Central memory CD4-positive, alpha-beta T cell (primary cell): ENCODE measurements at places on chromosomes 7 and 10.

DNA sequence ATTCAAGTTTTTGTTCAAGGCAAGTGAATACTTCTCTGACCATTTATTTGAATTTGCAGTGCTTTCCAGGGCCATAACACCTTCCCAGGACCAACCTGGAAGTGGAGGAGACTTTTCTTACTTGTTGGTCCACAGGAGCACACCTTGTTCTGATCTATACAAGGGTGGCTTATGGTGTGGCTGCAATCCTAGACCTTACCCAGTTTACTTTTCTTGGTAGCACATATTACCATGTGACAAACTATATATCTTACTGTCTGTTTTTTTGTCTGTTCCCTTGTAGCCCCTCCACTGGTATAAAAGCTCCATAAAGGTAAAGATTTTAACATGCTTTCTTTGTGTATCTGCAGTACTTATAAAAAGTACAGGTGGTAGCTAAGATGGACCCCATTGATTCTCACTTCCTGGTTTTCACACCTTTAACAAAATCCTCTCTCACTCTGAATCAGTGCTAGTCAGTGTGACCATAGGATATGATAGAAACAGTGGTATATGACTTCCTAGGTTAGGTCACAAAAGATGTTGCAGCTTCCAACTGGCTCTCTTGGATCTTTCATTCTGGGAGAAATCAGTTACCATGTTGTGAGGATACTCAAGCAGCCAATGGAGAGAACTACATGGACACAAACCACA, 5.6 kb upstream of the ASB4 start:
- no peak for DNase-seq

GRCh38 chr7:154484406-154484805, 432.2 kb downstream of the DPP6 start:
- no peak for DNase-seq

DNA sequence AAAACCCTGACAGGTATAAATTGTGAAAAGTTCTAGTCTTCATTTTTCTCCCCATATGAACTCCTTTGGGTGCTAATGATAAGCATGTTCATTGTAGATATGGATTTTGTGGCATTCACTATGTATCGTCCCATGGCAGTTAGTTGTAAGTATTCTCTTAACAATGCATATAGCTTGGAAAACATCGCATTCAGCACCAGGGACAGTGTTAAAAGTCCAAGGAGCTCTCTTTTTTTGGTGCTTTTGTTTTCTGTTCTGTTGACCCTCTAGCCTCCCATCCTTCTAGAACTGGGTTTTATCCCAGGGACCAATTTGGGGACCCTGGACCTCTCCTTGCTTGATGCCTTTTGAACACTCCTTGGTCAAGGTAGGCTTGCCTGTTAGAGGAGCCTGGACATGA, 37.7 kb downstream of the INSYN2A start:
- DNase-seq = no peak

- no peak for DNase-seq
Observed at GRCh38 chr7:29858191-29858951, 52.1 kb downstream of the WIPF3 start.

GRCh38 chr7:74083928-74084721, 521 bp downstream of the LIMK1 start:
- DNase-seq = no peak

GRCh38 chr10:133415752-133416151, 8.7 kb downstream of the SPRN start:
- DNase-seq = no peak

- no peak for DNase-seq
Observed at GRCh38 chr10:118832241-118832651, 77.5 kb upstream of the CACUL1 start.

DNA sequence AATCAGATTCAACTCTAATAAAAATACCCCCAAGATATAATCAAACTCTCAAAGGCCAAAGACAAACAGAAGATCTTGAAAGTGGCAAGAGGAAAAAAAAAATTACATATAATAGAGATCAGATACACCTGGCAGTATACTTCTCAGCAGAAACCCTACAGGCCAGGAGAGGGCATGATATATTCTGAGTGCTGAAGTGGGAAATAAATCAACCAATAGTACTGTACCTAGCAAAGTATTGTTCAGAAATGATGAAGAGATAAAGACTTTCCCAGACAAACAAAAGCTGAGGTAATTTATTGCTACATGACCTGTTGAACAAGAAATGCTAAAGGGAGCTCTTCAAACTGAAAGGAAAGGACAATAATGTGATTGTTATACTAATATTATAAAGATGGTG, 291.9 kb downstream of the SH2D4B start:
- no peak for DNase-seq

GRCh38 chr7:14073988-14074387, 84.5 kb upstream of the ETV1 start:
- no peak for DNase-seq

DNA sequence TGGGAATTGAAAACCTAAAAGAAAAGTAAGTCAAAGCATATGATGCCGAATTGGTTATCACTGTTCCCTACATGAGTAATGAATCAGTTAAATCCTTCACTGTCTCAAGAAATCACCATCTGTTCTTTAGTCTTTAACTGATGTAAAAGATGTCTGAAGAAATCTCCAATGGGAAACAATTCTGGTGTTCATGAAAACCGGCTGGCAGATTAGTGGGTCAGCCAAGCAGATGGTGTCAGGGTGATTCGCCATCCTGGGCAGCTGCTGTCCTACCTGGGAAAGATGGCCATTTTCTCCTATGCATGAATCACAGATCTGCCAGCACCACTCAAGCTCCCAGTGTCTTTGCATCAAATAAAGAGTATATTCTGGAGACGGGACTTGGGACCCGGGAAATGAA, 925.2 kb upstream of the GHITM start:
- no peak for DNase-seq

DNA sequence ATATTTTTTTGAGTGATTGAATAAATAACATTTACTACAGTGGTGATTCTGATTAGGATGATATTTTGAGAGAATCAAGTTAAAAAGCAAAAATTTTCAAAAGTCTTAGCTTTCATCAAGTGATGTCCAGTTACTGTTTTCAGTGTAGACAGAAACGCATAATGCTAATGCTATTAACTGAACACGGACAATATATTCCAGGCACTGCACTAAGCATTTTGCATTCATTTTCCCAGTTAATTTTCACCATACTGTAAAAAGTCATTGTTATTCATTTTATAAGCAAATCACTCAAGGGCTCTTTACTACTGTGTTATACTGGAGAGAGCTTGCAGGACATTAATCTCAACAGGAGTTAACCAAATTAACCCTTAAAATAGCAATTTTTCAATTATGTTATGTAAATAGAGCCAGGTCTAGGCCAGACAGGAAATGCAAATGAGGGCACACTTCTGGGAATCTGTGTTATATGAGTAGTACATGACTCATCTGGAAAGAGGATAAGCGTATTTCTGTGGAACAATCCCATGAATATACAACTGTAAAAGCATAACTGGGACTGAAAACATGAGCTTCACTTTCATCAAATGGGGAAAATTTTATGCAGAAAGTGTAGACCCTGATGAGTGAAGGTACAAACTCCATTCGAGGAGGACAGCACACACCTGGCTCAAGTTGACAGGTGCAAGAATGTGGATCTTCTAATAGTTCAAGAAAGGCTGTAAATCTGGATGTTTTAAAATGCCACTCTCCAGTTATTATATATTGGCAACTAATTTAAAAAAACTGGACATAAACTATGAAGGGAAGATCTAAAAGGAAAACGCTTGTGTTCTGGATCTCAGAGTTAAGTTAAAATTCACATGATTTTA, 75.4 kb downstream of the ANK3 start:
- DNase-seq = no peak

GRCh38 chr7:74324531-74325209, 35.5 kb downstream of the CLIP2 start:
- DNase-seq = no peak

GRCh38 chr10:131569851-131570715, 258.6 kb upstream of the TCERG1L start:
- no peak for DNase-seq

DNA sequence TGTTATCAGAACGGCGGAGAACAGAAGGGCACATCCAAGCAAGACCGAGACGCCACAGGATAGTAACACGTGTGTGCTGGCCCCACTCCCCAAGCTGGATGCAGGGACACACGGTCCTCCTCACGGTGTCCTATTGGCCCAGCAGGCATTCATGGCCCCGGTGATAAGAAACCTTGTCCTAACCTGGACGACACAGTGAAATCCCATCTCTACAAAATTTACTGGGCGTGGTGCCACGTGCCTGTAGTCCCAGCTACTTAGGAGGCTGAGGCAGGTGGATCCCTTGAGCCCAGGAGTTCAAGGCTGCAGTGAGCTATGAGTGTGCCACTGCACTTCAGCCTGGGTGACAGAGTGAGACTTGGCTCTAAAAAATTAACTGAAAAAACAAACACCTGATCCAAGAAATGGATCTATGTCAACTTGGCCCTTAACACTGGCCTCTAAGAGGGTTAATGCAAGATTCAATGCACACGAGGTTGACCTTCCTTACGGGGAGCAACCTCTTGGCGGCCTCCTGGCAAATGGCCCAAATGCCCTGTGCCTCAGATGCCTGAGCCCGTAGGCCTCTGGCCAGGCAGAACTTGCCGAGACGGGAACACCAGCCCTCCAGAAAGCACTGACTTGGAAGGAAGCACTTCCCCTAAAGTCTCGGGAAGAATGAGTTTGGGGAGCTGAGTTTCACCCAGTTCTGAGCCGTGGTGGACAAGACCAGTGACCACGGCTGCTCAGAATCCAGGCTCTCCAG, 72.3 kb downstream of the ZRANB1 start:
- DNase-seq = no peak

DNA sequence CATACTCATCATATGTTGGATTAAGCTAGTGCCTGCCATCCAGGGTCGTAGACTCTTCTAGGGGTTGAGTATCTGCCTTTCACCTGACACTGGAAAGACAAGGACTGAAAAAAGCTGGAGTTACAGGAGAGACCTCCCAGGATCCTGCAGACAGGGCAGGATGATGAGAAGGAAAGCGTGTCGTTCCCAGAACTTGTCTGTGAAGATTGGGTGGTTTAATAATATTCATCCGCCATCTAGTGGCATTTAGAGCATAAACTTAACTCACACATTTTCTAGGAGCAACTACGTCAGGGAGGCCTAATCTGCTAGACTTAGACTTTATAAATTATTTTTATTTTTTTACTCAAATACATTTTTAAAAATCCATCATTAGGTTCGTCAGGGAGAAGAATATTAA, 59.6 kb downstream of the ADRB1 start:
- DNase-seq = peak; percentile 21

DNA sequence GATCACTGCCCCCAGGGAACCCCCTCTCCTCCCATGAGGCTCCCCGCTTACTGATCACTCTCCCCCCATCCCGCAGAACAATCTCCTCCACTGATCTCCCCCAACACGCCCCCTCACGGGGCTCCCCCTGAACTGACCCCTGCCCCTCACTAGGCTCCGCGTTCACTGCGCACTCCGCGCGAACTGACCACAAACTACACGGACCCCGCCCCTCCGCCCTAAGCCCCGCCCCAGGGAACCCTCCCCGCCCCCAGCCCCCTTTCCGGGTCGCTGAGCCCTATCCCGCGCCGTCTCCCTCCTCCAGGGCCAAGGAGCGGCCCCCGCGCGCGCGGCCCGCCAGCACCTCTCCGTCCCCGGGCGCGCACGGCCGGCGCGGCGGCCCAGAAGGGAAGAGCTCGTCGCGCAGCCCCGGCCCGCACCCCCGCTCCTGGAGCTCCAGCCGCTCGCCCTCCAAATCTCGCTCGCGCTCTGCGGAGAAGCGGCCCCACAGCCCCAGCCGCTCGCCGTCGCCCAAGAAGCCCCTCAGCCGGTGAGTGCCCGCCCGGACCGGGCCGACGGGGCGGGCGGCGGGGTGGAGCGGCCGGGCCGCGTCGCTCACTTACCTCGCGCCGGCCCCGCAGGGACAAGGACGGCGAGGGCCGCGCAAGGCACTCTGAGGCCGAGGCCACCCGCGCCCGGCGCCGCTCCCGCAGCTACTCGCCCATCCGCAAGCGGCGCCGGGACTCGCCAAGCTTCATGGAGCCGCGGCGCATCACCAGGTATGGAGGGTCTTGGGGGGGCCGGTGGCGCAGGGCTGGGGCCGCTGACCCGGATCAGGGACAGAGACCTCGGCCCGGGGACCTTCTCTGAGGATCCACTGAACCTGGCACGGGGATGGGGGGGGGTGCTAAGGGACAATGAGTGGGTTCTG, 19.9 kb upstream of the HSPB1 start:
- no peak for DNase-seq

GRCh38 chr10:43068471-43069210, 8.2 kb upstream of the RET start:
- no peak for DNase-seq

DNA sequence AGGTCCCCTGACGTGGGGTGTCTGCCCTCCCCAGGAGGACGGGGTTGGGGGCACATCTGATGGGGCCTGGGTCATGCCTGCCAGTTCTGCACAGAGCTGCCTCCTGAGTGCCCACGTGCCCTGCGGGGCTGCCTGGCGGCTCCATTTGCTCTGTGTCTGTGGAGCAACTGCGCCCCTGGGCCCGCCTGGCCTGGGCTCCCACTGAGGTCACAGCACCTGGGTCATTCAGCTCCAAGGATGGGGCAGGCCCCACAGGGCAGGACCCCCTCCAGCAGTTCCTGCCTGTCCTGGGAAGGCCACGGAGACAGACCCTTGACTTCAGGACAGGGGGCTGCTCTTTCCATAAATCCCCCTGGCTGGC, 590.6 kb downstream of the PTPRN2 start:
- DNase-seq = no peak

GRCh38 chr10:74875966-74876365, 49.6 kb downstream of the KAT6B start:
- DNase-seq = no peak

DNA sequence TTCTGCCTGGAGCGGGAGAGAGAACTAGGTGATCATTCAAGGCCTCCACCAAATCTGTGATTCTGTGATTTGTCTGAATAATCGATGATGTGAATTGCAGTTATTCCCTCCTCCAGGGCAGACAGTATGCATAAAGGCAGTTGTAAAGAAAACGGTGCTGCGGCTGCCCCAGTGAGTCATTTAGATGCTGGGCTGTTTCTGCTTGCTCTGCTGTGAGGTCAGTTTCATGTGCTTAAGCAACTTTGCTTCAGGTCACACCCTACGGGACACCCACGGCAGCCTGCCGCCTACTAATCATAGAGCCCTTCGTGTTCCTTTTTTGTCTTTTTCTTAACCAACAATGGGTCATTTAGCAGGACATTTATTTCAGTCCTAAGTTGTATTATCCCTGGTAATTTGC, 158.1 kb upstream of the PITRM1 start:
- no peak for DNase-seq

- no peak for DNase-seq
Observed at GRCh38 chr7:141478845-141479244, 72.4 kb upstream of the AGK start.

GRCh38 chr10:28676968-28677887, at the start of gene BAMBI:
BAMBI (plus strand) TSS chr10:28677521; CDS start chr10:28677898, 377 bp downstream.
- peak; percentile 91 for DNase-seq

GRCh38 chr10:34736976-34737771, 77.9 kb downstream of the PARD3 start:
- no peak for DNase-seq
